ENCODE measurements at places on chromosomes 5 and 9. TPM values are rescaled to one million over a fixed set of nuclear protein-coding genes. Genes with fewer than 3 reads are reported as not detected.
A peak's percentile ranks its signal among the peaks of the same experiment; 100 is the strongest.

PCDHA13 gene
- not detected for total RNA-seq

DMRT3 gene
- not detected for total RNA-seq

ADRA1B gene
- total RNA-seq = not detected

GKAP1 gene
- 2.5 TPM for total RNA-seq

PCDHGC4 gene
- total RNA-seq = 0.90 TPM

TUBB4B gene
- 558 TPM for total RNA-seq

RNF180 gene
- total RNA-seq = 5.6 TPM

SLC2A6 gene
- total RNA-seq = 35.7 TPM

CNTLN gene
- total RNA-seq = 15.8 TPM

CDC20B gene
- 0.14 TPM for total RNA-seq

LCN2 gene
- not detected for total RNA-seq

GDF9 gene
- total RNA-seq = not detected

ROR2 gene
- total RNA-seq = not detected

CER1 gene
- not detected for total RNA-seq

GARIN3 gene
- total RNA-seq = not detected

SEMA6A gene
- 1.5 TPM for total RNA-seq

PCDHB2 gene
- total RNA-seq = 0.23 TPM

GRCh38 chr5:179217956-179218942 lies 127.0 kb downstream of the ADAMTS2 start:
- no peak for DNase-seq

- DNase-seq = peak; percentile 39
Measured at GRCh38 chr5:55072666-55073065, 29.8 kb upstream of the GZMA start.

DNA sequence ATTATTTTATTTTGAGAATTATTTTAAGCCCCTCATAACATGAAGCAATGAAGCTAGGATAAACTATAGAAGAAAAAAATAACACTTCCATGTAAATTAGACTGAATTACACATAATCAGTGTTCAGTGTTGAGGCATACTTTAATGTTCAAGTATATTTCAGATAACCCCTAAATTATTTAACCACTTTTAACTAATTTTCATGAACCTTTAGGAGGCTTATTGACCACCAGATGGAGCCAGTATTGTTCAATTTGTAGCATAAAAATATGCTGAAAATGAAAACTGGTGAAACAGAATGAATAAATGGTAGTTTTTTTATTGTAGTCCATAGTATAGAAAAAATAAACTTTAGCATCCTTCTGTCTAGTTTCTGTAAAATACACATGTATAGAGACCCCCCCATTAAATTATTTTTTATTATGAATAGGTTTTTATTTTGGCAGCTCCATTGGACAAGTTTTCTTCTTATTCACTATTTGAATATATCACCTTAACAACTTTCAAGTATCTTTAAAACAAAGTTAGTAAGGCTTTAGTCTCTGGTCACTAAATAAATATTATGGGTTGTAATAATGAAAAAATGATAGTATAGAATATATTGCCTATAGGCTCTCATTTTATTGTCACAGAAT lies 190.1 kb downstream of the CWC27 start:
- peak; percentile 43 for DNase-seq

- DNase-seq = no peak
Measured at GRCh38 chr5:120236360-120236759, 227.7 kb upstream of the PRR16 start.

GRCh38 chr5:82922086-82922734 lies 155.0 kb downstream of the TMEM167A start:
- DNase-seq = no peak

DNA sequence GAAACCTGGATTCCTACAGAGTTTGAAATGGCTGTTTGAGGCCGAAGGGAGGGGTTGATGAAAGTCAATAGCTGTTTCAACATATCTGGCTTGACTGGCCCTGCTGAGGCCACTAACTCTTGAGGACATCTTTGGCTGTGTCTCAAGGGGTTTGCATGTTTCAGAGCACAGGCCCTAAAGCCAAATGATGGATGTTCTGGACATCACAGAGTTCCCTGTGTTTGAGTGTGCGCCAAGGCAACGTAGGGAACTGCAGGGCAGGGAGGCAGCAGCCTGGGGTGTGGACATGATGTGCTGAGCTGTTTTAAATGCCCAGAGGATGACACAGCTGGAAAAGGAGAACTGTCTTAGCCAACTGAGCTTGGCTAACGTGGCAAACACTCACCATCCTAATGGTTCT lies 89.6 kb downstream of the RAPGEF1 start:
- DNase-seq = no peak

- peak; percentile 56 for DNase-seq
Measured at GRCh38 chr5:145825751-145826180, 9.4 kb downstream of the PRELID2 start.

- DNase-seq = no peak
Measured at GRCh38 chr9:128987805-128988204, 40.3 kb downstream of the NUP188 start.

- DNase-seq = no peak
Measured at GRCh38 chr5:112270299-112271293, 148.5 kb downstream of the EPB41L4A start.

- DNase-seq = no peak
Measured at GRCh38 chr9:129602598-129603415, 18.1 kb downstream of the C9orf50 start.

GRCh38 chr5:149439899-149440542 lies 60.9 kb upstream of the IL17B start:
- DNase-seq = peak; percentile 66

DNA sequence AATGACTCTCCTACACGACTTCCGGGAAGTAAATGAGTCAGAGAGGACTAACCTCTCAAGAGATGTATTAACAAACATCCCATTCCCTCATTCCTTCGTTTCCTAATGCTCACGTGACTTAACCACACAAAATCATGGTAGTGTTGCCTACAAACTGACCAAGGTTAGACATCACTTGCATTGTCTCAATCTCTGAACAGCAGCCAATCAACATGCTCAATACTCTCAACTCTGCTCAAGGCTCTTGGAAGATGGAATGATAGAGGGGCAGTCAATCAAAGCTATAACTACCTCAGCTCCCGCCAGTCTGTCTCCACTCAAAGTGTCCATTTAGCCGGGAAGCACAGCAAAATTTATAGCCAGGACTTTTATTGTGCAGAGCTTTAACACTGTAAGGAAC lies 143.8 kb upstream of the PIK3R1 start:
- DNase-seq = no peak

GRCh38 chr5:103526164-103526915 lies 36.2 kb downstream of the NUDT12 start:
- no peak for DNase-seq

DNA sequence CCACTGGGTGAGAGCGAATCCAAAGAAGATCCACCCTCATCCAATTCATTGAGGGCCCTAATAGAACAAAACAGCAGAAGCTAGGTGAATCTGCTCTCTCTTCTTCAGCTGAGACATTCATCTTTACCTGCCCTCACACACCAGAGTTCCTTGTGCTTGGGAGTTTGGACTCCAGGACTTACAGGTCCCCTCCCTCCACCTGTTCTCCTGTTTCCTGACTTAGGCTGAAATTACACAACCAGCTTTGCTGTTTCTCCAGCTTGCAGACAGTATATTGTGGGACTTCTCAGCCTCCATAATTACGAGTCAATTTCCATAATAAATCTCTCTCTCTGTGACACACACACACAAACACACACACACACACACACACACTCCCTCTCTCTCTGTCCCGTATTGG lies 19.1 kb downstream of the TMEM171 start:
- DNase-seq = no peak

GRCh38 chr9:113932906-113933584 lies 56.9 kb downstream of the ZNF618 start:
- peak; percentile 10 for DNase-seq

- no peak for DNase-seq
Measured at GRCh38 chr5:112372543-112372942, 46.5 kb downstream of the EPB41L4A start.

DNA sequence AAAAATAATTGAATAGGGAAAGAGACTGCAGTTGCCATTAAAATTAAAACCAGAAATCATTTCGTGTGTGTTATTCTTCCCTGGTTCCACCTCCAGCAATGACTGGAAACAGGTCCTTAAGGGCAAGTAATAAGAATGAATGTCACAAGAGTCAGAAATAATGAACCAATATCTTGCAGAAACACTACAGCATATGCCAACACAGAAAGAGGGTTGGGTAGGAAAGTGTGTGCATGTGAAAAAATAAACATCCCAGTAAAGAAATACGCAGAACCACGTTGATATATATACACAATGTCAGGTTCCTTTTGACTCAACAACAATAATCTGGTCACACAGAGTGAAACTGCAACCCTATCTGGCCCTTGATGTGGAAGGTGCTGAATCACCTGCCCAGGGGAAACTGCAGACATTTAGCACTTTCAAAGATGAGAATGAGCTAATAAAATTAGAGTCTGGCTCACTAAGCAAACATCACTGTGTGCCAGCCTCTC lies 15.0 kb downstream of the HMHB1 start:
- DNase-seq = peak; percentile 15

DNA sequence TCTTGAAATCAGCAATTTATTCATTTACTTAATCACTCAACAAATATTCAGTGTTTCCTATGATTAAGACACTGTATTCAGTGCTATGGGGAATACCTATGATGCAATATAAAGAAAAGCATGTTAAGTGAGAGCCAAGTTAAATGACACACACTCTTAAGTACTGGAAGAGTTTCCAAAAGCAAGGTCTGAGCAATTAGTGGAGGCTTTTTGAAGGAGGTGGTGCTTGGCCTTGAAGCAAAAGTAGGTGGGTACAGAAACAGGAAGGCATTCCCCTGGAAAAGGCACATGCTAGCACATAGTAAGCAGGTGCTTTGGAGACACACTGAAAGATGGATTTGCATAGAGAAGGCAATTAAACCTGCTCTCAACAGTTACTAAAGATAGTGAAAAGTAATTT lies 4.0 kb downstream of the TSLP start:
- no peak for DNase-seq

DNA sequence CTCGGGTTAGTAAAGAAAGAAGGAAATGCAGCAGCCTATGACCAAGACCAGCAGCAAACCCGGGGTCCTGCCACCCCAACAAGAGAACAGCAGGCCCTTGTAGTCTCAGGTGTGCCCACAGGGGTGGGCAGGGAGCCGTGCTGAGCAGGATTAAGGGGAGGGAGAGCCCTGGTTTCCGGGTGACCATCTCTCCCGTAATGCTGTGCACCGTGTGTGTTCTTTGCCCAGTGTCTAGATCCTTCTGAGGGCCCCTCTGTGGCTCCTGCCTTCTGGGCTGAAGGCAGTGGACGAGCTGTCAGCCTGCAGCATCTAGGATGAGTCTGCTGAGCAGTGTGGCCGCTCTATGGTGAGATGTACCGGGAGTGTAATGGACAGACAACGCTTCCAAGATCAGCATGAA lies 12.7 kb upstream of the PLEKHG4B start:
- DNase-seq = no peak

DNA sequence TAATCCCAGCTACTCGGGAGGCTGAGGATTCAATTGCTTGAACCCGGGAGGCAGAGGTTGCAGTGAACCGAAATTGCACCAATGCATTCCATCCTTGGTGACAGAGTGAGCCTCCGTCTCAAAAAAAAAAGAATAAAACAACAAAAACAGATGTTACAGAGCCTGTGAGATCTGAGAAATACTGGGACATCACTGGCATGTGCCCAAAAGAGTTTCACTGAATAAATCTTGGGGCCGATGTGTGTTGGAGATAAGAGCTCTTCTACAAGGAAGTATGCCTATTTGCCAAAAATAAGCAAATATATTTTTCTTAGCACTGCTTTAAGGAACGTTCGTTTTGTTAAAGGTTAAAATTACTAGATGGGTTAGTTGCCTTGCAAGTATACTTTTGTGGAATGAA lies 55.1 kb downstream of the KIAA1958 start:
- DNase-seq = no peak

GRCh38 chr9:73009649-73010288 lies 56.9 kb upstream of the ALDH1A1 start:
- DNase-seq = no peak

- no peak for DNase-seq
Measured at GRCh38 chr5:14148483-14148882, 5.3 kb downstream of the TRIO start.

DNA sequence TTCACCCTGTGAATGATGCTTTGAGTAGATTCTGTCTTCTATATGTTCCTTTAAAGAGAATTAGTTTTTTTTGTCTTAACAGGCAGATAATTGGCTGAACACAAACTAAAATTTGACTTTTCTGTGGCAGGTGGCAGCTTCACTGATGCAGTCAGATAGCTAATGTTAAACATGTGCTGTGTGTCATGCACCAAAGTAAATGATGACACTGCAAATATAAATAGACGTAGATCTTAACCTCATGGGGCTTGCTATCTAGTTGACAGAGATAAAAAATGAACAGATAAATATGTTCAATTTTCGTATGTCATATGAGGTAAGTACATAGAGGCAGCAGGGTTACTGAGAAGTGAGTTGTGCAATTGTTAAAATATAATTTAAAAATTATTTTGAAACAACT lies 82.7 kb downstream of the PARP8 start:
- DNase-seq = no peak

DNA sequence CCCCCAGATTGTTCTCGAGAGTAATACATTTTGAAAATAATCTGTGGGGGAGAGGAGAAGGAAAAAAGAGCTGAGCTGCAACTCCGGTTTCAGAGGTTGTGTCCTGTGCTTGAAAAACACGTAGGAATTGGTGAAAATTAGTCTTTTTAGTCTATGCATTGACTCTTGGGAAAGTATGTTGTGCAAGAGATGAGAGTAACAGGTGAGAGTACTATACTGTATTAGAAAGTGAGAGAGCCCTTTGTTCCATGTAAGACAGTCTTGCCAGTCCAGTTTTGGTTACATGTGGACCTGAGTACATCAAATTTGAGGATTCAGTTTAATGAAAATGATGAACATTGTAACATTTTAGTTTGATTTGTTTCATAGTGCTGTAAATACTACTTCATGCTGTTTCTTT lies 27.8 kb downstream of the ERBIN start:
- no peak for DNase-seq

DNA sequence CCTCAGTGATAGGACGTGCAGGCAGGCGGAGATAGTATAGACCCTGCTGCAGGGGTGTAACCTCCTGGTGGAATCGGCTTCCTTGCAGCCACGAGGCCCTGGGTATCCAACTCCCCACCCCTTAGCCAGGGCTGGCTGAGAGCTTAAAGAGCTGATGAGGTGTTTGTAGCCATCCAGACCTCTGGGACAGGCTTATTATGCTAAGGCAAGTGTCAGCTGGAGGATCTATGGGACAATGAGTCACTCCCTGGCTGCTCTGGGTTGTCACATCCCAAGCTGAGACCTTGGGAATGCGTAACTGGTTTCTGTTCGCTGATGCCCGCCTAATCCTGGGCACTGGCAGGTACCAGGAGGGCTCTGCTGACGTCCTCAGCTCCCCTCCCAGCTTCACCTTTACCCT lies 38.9 kb downstream of the DAB2IP start:
- no peak for DNase-seq

GRCh38 chr9:109967651-109968642 lies 187.9 kb downstream of the PALM2AKAP2 start:
- peak; percentile 75 for DNase-seq

GRCh38 chr9:128191406-128192046 lies at the start of gene CIZ1:
TSS of gene CIZ1 (minus strand) at chr9:128191572. CDS start at chr9:128190857, 715 bp downstream.
- DNase-seq = peak; percentile 76
